ENCODE measurements at places on chromosomes 11 and 22.

DNA sequence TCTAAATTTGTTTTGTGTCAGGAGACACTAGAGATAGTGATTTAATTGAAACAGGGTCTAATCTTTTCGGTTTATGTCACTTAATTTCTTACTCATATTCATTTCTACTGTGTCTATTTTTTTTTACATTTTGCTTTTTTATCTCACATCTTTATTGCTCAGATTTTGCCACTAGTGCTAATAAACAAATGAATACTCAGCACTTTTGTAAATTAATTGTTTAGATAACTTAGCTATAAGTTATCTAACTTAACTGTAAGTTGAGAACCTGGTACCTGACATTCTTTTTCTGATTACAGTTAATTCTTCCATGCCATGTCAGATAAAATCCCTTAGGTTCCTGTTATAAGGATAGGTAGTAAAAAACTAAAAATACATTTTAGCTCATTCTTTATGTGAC, 22.1 kb upstream of the OR5M8 start:
- DNase-seq, result no peak

DNA sequence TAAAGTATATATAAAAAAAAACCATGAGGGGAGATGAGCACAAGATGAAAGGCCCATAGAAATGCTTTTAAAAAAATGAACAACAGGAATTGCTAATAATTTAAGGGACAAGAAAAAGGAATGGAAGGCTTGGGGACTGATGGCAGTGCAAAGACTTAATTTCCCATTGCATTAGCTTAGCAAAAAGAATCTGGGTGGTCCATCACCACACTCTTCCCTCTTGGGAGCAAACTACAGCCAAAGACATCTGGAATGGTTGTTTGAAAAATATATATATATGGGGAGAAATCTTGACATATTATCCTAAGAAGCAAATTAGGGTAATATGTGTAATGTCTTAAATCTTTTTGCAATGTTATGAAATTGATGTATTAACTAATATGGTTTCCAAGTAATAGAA, 727.1 kb downstream of the METTL15 start:
- no peak for DNase-seq

- no peak for DNase-seq
Measured at GRCh38 chr11:65246506-65246905, 15.3 kb upstream of the POLA2 start.

DNA sequence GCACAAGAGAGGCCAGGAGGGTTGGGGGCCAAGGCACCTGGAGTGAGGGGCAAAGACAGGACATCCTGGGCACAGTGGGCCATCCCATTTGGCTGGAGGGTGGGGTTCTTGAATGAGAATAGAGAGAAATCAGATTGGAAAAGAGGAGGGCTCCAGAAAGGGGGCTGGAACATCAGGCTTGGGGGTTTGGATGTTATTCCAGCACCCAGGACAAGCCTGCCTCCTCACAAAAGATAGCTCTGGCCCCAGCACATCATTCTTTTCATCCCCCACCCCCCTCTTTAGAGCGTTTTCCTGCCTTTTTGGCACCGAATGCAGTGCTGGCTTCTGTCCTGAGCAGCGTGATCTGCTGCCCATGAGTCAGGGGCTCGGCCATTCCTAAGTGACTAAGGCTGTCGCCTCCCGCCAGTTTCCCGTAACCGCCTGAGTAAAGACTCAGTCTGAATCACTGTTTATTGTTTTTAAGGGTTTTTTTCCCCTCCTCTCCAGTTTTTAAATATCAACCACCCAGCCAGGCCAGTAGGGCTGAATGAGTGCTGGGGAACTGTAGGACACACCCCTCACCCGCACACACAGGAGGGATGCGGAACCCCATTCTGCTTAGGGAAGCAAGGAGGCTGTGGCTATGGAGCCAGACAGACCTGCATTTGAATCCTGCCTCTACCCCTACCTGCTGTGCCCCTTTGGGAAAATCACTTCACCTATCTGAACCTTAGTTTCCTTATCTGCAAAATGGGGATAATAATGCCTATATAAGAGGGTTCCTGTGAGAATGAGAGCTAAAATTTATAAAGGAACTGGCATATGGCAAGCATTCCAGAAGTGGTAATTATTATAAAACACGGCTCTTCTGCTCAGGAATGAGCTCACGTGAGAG, 32.4 kb upstream of the NAV2 start:
- DNase-seq, result no peak

DNA sequence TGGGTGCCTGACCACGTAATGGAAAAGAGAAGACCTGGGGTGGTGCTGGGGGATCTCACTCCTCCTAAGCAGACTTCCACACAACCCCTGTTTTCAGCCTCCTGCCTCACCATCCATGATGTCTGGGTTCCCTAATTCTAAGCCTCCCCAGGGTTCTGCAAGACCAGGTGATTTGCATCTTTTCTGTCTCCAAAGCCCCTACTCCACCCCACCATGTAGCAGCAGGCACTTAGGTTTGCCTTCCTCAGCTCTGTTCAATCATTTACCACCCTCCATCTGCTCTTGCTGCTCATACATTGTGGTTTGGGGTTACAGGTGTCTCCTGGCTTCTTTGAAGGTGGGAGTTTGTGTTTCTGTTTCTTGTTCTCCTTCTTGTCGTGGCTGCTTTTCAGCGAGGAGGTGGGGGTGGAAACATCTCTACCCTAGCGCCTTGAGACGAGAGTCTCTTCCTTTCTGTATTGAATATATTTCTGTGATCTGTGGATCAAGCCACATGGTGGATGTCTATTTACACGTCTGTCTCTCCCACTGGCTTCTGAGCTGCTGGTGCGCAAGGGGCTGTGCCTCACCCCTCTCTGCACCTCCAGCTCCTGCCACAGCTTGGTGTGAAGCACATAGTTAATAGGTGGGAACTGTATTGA, 6.6 kb upstream of the SSTR3 start:
- no peak for DNase-seq

DNA sequence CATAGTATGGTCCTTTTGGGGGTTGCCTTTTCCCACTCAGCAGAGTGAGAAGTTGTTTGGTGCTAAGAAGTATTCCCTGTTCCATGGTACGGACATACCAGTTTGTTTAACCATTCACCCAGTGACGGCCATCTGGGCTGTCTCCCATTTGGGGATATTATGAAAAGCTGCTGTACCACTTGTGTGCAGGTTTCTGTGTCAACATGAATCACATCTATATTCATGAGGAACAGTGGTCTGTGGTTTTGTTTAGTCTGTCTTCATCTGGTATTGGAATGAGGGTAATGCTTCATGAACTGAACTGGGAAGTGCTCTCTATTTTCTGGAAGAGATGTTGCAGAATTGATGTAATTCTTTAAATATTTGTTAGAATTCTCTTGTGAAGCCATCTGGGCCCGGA, 89.5 kb downstream of the TRMU start:
- no peak for DNase-seq
